ENCODE measurements at places on chromosomes 5 and 9.

GRCh38 chr5:143041972-143042770 is 272.0 kb downstream of the ARHGAP26 start:
- DNase-seq, result peak; percentile 45

- DNase-seq, result peak; percentile 5
These were observed 137.3 kb downstream of the PHF2 start for GRCh38 chr9:93713716-93714115.

GRCh38 chr5:89283728-89284493 is 400.9 kb upstream of the MEF2C start:
- DNase-seq, result no peak

- no peak for DNase-seq
These were observed 32.4 kb downstream of the AOPEP start for GRCh38 chr9:94758880-94759279.

- DNase-seq, result no peak
These were observed 602.8 kb downstream of the IRX1 start for GRCh38 chr5:4198461-4198860.

GRCh38 chr5:80399526-80400239 is 8.2 kb upstream of the ZFYVE16 start:
- peak; percentile 63 for DNase-seq

GRCh38 chr5:5658889-5659465 is 236.5 kb downstream of the ICE1 start:
- DNase-seq, result no peak

DNA sequence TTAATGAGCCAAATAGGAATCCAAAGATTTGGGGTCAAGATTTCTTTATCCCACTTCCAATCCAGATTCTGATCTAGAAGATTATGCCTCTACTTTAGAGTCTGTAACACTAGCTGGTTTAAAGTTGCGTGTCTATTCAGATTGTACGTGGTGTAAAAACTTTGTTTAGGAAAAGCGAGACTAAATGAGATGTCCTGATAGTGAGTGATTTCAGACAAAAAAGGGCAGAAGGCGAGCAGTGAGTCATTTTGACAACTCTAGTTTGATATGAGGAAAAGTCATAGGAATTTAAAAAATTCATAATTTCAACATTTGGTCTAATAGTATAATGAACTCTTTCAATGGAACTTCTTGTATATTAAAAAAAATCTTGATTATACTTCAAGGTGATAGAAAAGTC is 119.6 kb upstream of the KLF9 start:
- DNase-seq, result no peak

DNA sequence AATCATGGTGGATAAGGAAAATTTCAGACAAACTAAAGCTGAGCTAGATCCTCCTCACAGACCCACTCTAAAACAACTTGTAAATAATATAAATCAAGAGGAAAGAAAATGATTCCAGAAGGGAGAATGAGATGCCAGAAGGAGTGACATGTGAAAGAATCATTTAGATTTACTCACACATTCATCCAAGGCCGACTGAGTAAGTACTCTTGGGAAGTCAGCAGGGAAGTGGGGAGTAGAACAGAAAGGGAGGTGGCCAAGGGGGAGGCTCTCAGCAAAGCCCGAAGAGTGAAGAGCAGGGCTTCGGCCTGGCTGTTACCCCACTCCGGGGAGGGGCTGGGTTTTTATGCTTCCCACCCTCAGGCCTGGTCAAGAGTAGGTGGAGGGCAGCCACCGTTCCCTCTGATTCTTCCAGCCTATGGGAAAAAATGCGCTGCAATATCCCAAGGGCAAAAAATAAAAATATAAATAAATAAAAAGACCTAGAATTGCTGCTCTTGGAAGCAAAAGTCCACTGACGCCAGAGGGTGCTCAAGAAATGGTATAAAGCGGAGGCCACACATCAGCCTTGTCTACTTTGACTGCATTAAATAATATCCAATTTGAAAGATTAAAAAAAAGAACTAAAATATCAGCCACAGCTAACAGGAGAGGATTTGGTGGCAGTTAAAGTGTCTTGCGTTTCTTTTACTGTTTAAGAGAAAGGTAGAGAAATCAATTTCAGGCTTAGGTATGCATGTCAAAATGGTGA is 110.2 kb upstream of the COL5A1 start:
- DNase-seq, result peak; percentile 28

- DNase-seq, result no peak
These were observed 479.2 kb upstream of the TUSC1 start for GRCh38 chr9:26157411-26157810.

DNA sequence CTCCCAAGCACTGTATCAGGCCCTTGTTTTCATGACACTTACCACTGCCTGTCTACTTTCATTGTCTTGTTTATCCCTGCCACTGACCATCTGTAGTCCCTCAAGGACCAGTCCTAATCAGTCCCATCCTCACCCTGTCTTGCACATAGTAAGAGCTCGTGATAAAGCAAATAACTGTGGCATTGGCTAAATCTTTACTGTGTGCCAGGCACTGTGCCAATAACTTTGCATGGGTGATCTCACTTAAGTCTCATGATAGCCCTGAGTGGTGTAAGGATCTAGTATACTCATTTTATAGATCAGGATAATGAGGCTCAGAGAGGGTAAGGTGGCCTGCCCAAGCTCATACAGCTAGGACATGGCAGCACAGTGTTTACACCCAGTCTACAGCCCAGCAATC is 5.6 kb downstream of the CDX1 start:
- no peak for DNase-seq

DNA sequence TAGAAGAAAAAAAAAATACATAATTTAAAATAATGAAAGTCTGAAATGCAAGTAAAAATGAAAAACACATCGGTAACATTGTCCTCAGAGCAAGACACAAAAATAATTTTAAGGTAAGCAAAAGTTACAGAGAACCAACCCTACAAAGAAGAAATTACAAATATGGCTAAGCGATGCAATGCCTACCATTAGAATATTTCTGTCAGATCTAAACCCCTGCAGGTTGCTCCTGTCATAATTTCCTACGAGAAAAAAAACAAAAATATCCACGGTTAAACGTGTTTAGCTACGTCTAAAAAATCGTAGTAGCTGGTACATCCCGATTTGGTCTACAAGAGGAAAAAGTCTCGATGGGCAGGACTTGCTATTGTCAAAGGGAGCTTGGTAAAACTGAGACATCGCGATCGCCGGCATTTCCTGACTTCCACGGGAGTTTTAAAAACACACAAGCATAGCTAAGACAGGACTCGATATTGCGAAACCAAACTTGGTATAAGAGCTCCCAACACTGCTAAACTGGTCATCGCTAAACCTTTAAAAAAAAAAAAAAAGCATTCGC is 1.1 kb upstream of the ANXA2R start:
- no peak for DNase-seq

GRCh38 chr9:116369706-116370105 is 216.1 kb downstream of the PAPPA start:
- DNase-seq, result no peak

DNA sequence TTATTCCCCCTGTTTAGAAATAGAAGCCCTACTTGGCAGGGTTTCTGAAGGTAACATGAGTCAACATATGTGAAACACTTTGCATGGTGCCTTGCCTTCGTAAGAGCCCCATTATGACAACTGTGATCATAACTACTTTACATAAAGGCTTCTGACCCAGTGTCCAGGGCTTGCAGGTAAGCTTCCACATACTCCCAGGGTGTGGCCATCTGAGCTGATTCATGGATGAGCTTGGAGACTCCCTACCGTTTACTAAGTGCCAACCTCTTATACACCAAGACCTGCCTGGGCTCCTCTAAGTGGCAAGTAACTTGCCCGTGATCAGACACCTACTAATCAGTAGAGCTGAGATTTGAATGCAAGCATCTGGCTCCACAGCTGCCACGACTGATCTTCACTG is 62.8 kb upstream of the C5orf58 start:
- DNase-seq, result no peak

GRCh38 chr5:115949096-115949495 is 13.2 kb upstream of the LVRN start:
- peak; percentile 5 for DNase-seq

GRCh38 chr5:76602094-76602726 is 21.0 kb downstream of the F2RL2 start:
- DNase-seq, result no peak

DNA sequence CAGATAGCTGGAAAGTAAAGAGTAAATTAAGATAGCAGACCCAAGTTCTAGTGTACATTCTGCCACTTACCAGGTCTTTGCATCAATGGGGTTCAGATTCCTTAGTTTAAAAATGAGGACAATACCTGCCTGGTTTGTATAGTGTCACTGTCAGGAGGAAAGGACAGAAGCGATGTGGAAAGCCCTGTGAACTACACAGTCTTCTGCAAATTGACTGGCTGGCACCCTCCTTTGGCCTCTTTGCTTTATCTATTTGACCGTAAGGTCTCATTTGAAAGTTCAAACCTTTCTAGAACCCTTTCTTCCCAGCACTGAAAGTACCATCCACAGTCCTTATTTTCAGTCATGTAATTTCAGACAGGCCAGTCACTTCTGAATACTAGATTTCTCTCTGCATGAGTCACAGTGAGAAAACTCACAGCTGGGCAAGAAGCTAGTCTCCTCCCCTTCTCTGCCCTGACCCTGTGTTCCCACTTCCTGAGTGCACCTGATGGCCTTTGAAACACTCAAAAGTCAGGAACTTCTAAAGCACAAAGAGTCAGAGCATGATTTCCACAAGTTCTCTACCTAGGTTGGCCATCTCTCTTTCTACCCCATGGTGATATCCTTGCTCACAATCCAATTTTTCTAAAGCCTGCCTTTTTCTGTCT is 91.3 kb upstream of the RASEF start:
- peak; percentile 89 for DNase-seq

- no peak for DNase-seq
These were observed 349.6 kb downstream of the SLIT3 start for GRCh38 chr5:168951356-168951755.

DNA sequence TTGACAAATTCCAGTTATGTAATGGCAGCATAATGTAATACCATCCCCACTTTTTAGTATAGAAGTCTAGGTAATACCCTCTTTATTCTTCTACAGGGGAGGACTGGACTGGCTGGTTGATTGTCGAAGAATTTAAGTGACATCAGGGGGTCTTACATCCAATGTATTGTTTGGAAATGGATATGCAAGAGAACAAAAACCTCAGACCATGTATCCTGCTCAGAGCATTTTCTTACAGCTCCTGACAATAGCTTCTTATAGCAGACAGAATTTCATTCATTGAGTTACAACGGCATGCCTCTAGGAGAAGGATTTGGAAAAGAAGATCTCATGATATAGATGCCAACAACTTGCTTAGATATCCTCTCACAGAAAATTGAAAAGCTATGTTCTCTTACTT is 2032.3 kb downstream of the EFNA5 start:
- no peak for DNase-seq

DNA sequence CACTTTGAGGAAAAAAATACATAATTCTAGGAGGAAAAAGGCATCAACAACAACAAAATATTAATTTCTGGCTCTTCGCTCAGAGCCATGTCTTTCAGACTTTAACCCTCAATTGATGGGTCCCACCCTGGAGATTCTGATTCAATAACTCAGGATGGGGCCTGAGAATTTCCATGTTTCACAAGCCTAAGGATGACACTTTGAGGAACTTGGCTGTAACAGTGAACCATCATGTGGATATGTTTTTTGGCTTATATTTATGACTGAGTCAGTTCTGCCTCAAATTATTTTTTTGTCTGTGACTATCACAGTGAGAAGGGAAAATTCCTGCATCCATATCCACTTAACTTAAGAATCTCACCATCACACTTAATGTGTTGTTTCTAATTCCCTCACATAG is 504.6 kb downstream of the RASEF start:
- DNase-seq, result no peak

- no peak for DNase-seq
These were observed 23.4 kb upstream of the RUFY1 start for GRCh38 chr5:179526978-179527377.

GRCh38 chr9:126642010-126642744 is 28.4 kb downstream of the LMX1B start:
- no peak for DNase-seq

- DNase-seq, result no peak
These were observed 270.1 kb downstream of the ARHGEF28 start for GRCh38 chr5:73896097-73896496.

- DNase-seq, result peak; percentile 61
These were observed 102.6 kb downstream of the CAAP1 start for GRCh38 chr9:26789959-26790358.

DNA sequence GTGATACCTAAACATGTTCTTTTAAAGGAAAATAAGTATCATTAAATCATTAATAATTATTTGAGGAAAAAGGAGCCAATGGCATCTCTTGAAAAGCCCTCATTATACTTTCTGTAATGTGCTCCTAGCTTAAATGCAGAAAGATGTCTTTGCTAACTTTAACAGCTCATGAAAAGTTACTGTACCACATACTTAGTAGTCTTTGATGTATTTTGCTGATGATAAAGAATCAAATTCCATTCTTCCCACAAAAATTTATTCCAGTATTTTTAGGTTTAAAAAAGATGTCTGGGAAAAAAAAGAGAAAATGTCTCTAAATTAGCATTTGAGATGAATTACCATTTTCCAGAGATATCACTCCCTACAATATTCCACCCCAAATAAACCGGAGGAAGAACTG is 112.5 kb downstream of the PPP2R2B start:
- no peak for DNase-seq

DNA sequence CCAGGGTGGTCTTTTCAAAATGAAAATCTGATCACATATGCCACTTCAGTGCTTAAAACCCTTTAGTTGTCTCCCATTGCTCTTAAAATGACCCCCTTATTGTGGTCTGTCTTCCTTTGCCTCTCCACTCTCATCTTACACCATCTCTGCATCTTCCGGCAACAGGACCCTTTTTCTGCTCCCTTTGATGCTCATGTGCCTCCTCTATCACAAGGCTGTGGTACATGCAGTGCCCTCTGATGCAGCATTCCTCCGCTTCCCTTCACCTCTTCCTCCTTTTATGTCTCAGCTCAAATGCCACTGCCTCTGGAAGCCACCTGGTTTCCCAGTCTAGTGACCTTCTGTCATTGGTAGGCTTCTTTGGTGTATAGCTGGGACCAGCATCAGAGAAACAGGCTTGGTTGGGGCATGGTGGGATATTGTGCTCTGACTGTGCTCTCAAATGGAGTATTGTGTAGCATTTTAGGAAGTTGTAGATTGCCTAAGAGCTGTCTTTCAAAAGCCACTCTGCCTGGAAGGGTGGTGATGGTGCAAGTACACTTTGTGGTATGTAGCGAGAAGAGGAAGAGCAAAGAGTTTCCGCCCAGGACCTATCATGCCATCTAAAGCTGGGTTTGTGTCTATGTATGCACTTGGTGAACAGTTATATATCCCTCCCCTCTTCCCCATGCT is 28.1 kb downstream of the ARHGAP26 start:
- DNase-seq, result no peak

- DNase-seq, result no peak
These were observed 291.4 kb downstream of the CSNK1G3 start for GRCh38 chr5:123803359-123803758.

Data from HT1080 (cell line).